ENCODE measurements at places on chromosomes 2 and 18.

GRCh38 chr2:27844821-27845255 is 45.3 kb downstream of the RBKS start:
- DNase-seq: no peak

GRCh38 chr2:190119923-190120590 is 57.5 kb upstream of the MSTN start:
- DNase-seq: no peak

- DNase-seq: no peak
Observed at GRCh38 chr2:192960945-192961344, 766.2 kb upstream of the TMEFF2 start.

DNA sequence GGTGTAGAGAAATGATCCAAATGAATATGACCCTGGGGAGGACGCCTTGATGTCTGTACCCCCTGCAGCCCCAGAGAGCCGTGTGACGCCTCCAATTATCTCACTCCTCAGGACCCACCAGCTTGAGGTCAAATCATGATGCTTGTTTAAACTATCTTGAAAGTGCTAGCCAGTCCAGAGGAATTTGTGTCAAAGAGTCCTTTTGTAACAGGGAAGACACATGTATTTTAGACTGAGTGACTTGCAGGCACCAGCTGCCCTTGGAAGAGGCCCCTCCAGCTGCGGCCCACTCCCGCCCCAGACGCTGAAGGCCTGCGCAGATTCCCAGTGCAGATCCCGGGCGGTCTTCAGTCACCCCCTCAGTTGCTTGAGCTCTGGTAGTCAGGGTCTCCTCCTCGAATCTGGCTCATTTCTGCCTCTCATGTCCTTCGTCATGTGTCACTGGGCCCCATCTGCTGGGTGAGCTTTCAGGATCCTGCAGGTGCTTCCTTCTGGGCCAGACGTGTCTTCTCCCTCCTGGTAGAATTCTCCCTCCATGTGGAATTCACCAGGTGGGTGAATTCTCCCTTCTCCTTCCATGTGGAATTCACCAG is 77.4 kb downstream of the RNF144A start:
- no peak for DNase-seq

- DNase-seq: no peak
Observed at GRCh38 chr2:208279236-208279635, 13.2 kb downstream of the PIKFYVE start.

Data from iPS DF 6.9 (cell line).